ENCODE measurements at places on chromosomes 2 and 18. TPM values are rescaled to one million over a fixed set of nuclear protein-coding genes. Genes with fewer than 3 reads are reported as not detected.

The TMEM198 gene
- 5.0 TPM for total RNA-seq

The GATA6 gene
- 15.9 TPM for total RNA-seq

The PASK gene
- total RNA-seq: 29.4 TPM

The NEU2 gene
- not detected for total RNA-seq

The CPO gene
- not detected for total RNA-seq

The DNAH6 gene
- total RNA-seq: 7.0 TPM

The SERPINB2 gene
- total RNA-seq: 0.67 TPM

The TMEM169 gene
- total RNA-seq: 2.0 TPM

The MEP1B gene
- not detected for total RNA-seq

The GGCX gene
- 81.9 TPM for total RNA-seq

The EMX1 gene
- total RNA-seq: not detected

The AKAIN1 gene
- not detected for total RNA-seq

The TDRD15 gene
- under 0.01 TPM for total RNA-seq

DNA sequence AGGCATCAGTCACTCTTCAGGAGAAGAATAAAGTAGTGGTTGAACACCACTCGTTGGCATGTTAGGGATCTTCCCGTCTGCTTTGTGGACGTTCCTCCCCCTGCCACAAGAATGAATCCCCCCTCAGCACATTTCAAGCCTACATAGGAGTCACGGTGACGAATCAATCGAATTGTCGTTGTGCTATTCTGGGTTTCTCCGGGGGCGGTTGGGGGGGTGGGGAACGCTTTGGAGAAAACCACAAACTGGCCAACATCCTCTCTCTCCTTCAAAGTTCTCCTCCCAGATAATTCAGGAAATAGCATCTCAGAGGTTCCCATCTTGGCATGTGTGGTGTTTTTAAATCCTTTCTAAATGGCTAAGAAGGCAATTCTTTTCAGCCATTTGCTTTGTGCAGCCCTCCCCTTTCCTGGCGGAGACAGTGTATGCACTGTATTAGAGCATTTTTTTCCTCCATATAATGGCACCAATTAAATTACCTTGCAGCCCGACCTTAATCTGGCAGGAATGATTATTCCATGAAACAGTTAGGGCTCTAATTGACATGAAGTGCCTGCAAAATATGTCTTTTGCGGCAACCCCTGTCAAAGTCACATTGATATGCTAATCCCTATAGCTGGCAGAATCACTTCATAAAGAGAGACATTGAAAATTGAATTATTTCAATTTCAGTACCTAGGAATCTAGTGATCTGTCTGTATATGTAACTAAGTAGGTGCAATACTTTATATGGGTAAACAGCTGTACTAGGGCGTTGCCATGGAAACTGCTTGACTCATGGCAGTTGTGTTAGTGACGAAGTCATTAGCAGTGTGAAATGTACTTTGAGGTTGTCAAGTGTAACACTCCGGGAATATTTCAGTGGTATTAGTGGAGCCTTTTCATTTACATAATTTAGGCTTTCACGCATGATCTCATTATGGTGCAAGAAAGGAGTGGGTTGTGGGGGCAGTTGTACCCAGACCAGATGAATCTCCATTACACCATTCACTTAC lies 323.4 kb upstream of the SLC14A2 start:
- DNase-seq: no peak

- no peak for DNase-seq
Measured at GRCh38 chr2:69966496-69966895, 5.1 kb upstream of the ASPRV1 start.

DNA sequence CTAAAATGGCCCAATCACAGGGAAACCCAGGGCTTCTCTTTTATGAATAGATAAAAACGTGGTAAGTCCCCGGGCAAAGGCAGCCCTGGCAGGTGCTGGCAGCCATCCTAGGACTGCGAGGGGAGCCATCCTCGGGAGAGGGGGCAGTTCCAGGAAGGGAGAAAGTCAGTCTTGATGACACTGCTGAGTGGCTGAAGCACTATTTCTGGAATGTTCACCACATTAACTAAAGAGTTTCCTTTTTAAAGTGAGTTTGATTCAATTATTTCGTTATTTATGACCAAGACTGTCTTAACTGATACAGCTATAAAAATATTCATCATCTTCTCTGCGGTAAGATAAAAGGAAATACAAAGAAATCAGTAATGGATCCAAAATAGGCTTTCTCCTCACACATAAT lies 20.4 kb downstream of the TTR start:
- no peak for DNase-seq

- no peak for DNase-seq
Measured at GRCh38 chr18:70232261-70232660, 26.8 kb upstream of the RTTN start.

DNA sequence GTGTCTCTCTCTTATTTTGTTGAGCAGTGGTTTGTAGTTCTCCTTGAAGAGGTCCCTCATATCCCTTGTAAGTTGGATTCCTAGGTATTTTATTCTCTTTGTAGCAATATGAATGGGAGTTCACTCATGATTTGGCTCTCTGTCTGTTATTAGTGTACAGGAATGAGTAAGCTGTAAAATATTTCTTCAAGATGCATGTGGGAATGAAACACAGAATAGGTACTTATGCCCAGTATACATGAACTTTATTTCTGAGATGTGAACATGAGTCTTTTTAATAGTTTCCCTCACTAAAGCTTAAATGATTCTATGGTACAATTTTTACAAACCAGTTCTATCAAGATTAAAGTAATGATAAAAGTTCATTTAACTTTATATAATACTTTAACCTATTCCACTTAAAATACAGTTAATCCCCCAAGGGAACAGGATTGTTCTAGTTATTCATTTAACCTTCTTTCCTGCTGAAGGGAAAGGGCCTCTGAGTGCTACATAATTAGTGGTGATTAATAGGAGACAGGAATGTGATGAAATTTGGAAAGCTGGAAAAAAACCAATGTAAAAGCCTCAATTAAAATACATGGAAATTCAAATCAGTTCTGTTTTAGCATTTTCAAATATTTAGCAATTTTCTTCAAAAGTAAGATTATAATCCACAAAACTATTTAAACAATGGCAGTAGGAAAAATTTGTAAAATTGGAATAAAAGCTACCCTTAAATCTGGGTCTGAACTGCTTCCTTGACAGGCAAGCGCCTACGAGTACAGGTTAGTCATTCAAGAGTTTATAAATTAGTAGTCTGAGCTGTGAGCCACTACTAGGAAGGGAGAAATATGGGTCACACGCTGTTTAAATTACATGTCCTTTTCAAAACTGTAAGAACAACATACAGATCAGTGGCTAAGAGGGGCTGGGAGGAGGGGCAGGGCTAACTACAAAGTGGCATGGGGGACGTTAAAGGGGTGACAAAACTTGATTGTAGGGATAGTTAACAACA lies 28.9 kb downstream of the SPIRE1 start:
- DNase-seq: no peak

GRCh38 chr2:71727562-71727961 lies 274.2 kb downstream of the DYSF start:
- DNase-seq: no peak

GRCh38 chr2:234133004-234133403 lies 82.5 kb downstream of the SPP2 start:
- DNase-seq: no peak

- DNase-seq: no peak
Measured at GRCh38 chr2:165161510-165161909, 42.3 kb downstream of the SCN3A start.

DNA sequence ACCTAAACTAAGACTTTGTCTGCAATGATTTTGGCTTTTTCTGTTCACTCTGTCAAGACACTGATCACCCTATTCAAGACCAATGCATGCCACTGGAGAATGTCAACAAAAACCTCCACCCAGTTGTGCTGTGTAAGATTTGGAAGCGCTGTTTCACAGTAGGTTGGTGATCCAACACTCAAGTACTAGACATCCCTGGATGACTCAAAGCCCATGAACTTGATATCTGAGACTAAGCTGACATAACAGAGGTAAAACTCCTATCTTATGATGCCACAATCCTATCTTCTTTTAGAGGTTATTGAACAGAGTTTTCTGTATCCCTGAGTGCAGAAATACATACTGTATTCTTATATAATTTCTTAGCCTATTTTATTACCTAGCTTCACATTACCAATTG lies 251.3 kb upstream of the ETAA1 start:
- no peak for DNase-seq

GRCh38 chr2:165601928-165602521 lies 132.5 kb downstream of the CSRNP3 start:
- DNase-seq: no peak

GRCh38 chr2:72894514-72894913 lies 7.3 kb downstream of the SPR start:
- no peak for DNase-seq

GRCh38 chr2:23486684-23487075 lies 101.7 kb downstream of the KLHL29 start:
- peak; percentile 13 for DNase-seq

DNA sequence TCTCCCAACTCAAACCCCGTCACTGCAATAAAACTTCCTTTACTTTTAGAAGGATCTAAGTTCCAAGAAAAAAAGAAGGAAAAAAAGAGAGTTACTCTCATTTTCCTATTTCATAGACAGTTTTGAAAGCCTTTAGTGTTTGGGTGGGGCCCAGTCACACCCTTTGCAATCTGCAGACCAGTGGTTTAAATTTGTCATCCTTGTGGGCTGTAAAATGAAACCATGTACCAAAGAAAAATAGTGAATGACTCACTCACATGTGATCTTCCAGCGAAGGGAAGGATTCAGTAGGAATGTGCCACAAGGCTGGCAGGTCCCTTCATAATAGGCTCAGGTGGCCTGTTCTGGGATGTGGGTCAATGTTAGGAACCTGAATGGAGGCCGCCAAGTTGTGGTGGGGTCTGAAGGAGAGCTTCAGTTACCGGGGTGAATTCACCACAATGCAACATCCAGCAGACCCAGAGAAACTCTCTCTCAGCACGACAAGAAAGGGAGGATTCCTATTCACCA lies 28.3 kb downstream of the ANXA4 start:
- no peak for DNase-seq

DNA sequence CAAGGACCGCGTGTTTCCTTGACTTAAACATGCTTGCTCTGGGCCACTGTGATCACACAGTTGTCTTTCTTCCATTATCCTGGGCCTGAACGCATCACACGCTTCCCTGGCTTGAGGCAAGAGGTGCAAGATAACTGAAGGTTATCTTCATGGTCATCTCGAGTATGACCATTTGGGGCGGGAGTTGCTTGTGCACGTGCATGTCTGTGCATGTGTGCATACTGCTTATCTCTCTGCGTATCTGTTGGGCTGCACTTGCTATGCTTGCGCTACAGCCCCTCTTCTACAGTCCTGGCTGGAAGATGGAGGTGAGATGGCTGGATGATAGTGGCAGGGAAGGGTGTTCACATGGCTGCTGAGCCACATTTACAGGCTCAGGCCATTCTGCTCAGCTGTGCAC lies 27.2 kb upstream of the EFR3B start:
- DNase-seq: no peak

GRCh38 chr2:155377931-155378444 lies 679.5 kb downstream of the KCNJ3 start:
- no peak for DNase-seq

DNA sequence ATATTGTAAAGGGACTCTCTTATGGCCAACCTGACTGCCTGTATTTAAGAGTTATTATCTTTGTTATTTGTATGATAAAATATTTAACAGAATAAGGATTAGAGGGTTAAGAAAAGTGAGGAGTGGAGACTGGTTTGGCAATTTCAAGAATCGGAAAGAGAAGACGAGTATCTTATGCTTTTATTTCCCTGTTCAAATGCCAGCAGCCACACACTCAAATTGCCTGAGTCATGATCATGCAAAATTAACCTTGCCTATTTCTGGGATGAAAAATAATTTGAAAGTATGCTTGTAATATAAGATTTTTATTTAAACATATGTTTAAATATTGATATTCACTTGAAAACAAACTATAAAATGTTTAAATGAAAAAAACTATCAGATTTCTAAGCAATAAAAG lies 188.6 kb downstream of the CD226 start:
- no peak for DNase-seq

DNA sequence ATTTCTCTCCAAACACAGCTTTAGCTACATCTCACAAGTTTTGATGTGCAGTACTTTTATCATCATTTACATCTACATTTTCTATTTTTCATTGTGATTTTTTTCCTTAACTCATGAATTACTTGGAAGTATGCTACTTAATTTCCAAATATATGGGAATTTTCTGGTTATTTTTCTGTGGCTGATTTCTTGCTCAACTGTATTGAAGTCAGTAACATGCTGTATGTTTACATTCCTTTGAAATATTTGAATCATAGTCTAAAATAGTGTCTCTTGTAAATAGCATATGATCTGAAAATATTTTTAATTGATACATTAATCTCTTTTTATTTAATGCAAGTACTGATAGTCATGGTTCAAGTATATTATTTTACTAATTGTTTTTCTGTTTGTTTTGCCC lies 26.0 kb upstream of the GALNT5 start:
- DNase-seq: no peak

DNA sequence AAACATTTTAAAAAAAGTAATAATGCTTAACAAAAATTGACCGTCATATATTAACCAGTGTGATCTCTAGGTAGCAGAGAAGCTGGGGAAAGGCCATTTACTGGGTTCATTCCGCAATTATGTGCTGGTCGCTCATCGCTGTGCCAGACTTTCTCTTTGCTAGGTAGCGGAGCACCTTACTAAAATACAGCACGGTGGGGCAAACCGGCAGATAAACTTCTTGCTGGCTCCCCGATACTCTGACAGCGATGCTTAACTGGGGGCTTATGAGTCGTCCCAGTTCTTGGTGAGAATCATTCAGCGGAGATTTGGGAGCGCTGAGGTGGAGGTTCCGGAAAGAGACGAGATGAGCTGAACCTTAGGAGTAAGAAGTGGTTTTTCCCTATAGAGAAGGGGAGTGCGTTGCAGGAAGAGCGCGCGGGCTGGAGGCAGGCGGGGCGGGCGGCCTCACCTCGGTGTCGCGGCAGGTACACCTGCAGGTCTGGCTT lies 605 bp downstream of the C2orf68 start:
- DNase-seq: no peak

GRCh38 chr2:240324312-240325015 lies 111.0 kb upstream of the GPC1 start:
- no peak for DNase-seq

DNA sequence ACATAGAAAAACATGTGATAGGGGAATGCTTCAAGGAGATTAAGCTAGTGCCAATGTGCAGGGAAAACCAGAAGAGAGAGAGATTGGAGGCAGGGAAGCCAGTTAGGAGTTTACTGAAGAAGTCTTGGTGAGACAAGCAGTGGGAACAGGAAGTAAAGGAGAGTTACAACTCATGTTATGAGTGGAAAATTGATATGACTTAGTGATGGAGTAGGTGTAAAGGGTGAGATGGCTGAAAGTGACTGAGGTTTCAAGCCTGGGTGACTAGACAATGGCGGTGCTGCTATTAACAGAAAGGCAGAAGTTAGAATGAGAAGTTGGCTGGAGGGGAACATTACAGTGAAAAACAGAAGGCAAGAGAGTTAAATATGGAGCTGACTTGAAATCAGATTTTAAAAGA lies 16.5 kb downstream of the DOK1 start:
- no peak for DNase-seq

Data from thyroid gland (tissue), 4 donors.